ENCODE measurements at places on chromosomes 3 and 15.

DNA sequence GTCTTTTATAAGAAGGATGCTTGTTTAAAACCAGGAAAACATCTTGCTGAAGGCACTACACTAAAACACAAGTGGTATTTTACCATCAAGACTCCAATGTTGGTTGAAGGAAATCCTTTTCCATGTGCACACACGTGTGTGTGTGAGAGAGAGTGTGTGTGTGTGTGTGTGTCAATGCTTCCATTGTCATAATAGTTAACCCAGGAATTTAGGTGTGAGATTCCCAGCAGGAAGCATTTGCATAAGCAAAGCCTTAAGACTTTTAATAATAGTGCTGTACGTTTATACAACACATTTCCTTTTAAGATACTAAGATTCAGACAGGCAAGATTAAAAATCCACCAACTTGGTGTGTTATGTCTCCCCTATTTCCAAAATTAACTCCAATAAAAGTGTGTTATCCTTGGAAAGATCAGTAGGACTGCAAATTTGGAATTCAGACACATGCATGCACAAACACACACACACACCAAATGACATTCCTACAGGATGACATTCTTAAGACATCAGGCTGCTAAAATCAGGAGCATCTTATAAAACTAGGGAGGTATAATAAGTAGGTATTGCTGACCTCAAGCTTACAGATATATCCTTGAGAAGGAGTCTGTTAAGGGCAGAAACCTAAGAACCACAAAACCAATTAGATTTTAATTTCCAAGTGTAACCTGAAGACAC is 18.3 kb downstream of the LMCD1 start:
- no peak for DNase-seq

DNA sequence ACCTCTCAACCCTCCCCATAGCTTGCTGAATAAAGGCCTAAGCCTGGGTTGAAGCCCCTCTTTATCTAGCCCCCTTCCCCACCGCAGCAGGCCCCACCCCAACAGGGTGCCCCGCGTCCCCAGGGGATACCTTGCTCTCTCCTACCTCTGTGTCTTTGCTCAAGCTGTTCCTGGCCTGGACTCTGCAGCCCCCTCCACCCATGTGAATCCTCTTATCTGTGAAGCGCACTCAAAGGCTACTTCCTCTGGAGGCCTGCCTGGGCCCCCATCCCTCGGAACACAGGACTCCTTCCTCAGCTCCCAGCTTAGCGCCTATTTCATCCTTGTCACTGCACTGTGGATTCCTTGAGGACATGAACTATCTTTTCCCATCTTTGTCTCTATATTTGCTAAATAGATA is 61.4 kb upstream of the HERC1 start:
- no peak for DNase-seq

DNA sequence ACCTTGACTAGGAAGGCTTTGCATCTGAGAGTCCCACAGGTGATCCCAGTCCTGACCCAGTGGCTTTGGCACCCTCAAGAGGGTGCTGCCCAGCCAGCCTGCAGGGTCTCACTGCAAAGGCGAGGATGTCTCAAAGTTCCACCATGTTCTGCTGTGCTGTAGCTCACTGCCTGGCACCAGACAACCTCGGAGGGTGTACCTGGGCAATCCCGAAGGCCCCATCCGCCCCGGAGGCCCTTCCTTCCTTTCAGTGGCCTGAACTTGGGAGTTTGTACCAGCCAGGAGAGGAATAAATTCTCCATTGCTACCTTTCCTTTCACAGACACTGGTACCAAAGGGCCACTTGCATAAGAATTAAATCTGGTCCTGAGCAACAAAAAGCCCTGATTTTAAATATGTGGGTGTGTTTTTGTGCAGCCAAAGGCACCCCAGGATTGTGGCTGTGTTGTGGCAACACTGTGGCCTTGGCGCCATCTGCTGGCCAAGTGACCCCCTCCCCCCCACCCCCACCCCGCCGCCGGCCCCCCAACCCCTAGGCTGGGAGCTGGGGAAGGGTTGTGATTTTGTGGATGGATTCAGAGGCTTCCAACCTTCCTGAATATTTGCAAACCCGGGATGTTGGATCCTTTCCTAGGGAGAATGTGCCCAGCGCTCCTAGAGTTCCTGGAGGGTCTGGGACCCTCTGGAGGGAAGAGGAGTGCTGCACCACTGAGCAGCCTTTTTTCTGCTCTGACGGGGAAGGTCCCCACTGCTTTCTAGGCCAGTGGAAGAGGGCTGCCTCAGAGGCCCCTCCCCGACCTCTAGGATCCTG is 9.7 kb upstream of the PTPN23 start:
- DNase-seq = no peak

GRCh38 chr3:169846458-169847193 is 23.1 kb downstream of the LRRC31 start:
- no peak for DNase-seq

- no peak for DNase-seq
These were observed 146.1 kb upstream of the THBS1 start for GRCh38 chr15:39434751-39435238.

- DNase-seq = no peak
These were observed 108.5 kb downstream of the SYNPR start for GRCh38 chr3:63386568-63386967.

DNA sequence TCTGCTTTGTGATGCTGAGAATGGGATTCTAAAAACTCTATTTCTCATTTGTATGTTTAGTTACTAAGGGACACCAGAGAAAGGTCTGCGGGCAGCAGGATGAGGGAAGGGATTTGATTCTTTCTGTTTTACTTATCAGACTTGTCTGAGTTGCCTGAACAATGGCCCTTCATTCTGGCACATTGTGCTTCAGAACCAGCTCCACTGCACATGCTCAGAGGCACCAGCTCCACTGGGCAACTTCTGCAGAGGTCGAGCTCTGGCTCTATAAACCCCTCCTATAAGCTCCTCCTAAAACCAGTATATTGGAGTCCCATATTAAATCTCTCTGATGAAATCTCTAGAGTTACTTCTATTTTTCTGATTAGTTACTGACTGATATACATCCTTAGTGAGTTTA is 453.2 kb upstream of the CDIN1 start:
- no peak for DNase-seq

- DNase-seq = no peak
These were observed 48.0 kb downstream of the CTNNB1 start for GRCh38 chr3:41247055-41248004.

DNA sequence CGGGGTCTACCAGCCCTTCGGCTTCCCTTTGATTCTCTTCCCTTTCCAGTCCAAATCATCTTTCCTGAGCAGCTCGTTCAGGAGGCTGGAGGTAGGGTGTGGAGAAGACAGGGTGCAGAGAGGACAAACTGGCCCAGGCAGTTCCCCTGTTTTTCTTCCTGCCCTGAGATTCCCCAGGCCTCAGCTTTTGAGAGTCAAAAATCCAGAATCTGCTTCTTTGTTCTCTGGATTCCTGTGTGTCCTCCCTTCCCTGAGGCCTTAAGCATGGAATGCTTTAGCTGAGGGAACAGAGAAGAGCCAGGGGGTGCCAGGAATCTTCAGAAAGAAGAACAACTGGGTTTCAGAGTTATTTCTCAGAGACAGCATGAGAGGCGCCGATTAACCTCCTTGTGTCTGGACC is 26.7 kb upstream of the LRTM1 start:
- DNase-seq = no peak

DNA sequence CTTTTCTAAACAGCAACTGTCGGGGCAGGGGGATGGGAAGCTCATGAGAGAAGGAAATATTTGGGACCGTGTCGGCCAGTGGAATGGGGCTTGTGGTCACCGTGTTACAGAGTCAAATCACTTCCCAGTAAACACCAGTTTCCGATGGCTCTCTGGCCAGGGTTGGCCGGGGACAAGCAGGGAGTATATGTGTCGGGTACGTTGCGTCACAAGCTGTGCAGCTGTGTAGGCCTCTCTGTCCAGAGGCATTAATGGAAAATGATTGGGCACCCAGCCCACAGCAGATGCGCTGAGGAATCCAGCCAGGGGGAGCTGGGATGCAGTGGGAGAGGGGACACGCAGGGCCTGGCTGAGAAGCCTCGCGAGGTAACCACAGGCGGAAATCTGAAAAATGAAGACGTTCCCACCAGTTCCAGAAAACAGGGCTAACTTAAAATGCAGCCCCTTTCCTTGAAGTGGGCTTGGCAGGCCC is 15.8 kb upstream of the ALDH1A3 start:
- peak; percentile 52 for DNase-seq

DNA sequence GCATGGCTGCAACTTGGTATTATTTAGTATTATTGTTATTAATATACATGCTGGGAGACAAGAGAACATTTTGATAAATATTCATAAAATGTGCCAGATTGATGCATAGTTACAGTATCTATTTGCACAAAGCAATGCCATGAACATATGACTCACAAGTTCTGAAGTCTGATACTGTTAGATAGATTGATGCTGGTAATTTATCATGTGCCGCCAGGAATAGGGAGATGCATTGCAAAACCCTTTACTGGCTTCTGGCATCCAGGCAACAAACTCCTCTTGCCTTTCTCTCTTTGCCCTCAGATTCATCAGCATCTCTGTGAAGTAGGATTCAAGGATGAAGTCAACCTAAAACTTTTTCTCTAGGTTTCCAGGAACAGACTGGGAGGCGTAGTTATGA is 41.0 kb upstream of the SLC25A26 start:
- DNase-seq = no peak

DNA sequence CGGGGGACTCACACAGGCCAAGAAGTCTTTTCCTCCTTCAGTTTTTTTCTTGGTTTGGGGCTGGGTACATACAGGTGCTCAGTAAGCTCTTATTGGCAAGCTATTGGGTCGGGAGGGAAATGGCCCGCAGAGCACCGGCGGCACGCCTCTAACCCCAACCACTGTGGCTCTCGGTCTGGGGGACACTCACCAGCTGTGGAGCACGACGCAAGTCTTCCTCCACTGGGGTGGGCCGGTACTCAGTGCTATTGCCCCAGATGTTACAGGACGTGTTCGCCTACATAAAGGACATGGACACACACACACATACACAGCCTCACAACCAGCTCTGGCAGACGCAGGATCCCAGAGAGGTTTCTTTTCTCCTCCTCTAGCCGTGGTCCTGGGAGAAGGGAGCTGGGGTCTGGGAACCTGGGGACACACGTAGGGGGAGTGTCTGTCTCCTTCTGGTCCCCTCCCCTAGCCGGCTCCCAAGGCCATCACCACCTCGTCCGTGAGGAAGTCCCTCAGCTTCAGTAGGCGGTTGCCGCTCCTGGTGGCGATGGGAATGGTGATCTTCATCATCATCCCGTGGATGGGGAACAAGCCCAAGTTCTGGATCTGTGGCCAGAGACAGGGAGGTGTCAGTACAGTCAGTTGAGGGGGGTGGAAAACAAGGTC is 33.4 kb downstream of the FEM1B start:
- no peak for DNase-seq

DNA sequence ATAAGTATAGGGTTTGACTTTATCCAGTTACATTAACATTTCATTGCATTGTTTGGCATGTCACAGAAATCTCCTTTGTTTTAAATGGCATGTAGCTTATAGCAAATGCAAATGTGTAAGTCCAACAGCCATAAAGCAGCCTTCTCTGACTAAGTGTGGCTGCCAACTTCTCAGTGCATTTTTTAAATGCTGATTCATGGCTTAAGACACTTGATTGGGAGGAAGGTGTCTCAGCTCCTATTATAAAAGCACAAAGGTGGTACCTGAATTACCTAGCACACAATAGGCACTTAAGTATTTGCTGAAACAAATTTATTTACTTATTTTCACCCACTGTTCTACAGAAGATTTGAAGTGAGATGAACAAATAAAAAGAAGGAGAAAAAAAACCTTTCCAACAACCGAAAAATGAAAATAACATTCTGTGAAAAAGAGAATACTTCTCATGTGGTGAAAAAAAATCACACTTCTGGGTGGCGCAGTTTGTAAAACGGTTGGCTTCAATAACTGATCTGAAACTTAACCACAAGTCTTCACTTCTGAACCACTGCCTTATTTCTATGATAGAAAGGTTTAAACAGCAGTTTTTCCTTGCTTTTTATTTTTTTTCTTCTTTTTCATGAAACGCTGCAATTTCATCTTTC is 105.5 kb upstream of the ICE2 start:
- DNase-seq = no peak

- DNase-seq = no peak
These were observed 47.9 kb upstream of the OSBPL11 start for GRCh38 chr3:125643172-125643571.

- no peak for DNase-seq
These were observed 139.8 kb downstream of the WDR76 start for GRCh38 chr15:43966646-43967045.

DNA sequence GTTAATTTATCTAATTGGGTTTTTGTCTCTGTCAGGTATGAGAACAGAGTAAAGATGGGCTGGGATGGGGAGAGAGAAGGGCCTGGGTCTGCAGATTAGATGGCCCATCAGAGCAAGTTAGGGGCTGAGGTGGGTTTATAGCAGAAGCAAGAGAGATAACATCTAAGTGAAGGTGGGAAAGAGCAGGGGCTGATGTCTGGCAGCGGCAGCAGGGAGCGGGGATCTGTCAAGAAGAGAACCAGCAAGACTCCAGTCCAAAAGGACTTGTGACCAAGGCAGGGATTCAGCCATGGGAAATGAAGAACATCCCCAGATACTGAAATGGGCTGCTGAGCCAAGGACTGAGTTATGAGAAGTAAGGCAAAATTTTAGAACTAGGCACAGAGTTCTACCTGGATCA is 320.6 kb upstream of the TBL1XR1 start:
- no peak for DNase-seq

- no peak for DNase-seq
These were observed 44.2 kb downstream of the ZDHHC3 start for GRCh38 chr3:44931791-44932190.

DNA sequence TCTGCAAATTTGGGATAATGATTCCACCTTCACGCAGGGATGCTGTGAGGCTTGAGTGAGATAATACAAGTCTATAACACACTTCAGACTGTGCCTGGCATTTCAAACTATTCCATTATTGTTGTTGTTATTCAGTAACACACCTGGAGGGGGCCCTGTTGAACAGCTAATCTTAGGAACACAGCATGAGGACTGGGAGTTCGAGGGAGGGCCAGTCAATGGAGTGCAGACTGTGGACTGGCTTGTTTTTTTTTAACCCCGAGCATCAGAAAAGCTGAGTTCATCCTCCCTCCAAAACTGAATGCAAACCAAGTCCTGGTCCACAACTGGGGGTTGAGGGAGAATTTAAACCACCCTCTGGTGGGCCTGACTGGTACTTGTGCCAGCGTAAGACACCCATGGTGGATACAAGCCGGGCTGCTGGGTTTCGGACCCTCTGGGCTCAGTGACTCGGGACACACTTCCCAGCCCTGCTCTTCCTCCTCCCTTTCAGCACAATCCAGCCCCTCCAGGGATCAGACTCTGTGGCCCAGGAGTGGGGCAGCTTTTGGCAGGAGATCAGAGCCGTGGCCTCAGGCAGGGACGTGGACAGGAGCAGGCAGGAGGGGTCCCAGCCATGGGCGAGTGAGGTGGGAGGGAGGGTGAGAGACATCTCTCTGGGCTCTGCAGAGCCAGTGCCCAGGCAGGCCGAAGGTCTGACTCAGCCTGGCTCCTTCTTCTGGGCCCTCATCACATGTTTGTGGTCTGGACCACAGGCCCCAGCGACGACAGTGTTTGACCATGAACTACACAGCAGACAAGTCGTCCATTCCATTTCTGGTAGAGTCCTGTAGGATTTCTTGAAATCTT is 36.3 kb upstream of the MEX3B start:
- no peak for DNase-seq

All from fibroblast of the conjunctiva (primary cell).